ENCODE measurements at places on chromosomes 11 and 22.

- DNase-seq = no peak
Observed at GRCh38 chr11:22347857-22348487, 9.8 kb downstream of the SLC17A6 start.

- no peak for DNase-seq
Observed at GRCh38 chr22:25823276-25823675, 81.3 kb downstream of the MYO18B start.

GRCh38 chr11:44138286-44138685 lies 42.8 kb downstream of the EXT2 start:
- DNase-seq = no peak

DNA sequence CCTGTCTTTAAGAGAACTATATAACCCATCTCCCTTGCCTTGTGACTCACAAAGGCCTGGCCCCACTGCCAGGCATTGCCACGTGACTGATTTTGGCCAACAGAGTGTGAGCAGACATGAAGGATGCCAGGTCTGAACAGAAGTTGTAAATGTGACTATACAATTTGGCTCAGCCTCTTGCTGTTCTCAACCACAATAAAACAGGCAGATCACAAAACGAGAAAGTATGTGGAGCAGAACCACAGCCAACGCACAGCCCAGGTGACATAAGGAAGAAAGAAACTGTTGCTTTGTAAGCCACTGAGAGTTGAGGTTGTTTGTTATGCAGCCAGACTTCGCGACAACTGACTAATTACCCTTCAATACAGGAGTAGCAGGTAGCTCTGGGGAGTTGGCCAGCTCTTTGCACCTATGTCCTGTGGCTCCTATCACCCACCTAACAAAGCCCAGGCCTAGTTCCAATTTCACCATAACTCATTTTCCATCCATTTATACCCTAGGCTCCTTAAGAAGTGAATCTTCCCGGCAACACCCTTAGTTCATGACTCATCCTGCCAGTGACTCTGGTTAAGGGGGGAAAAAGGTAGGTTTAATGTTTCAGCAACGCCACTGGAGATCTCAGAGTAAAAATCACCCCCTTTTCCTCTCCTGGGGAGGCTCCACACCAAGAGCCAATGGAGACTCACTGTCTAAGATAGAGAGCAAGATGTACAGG lies 53.7 kb downstream of the GALNT18 start:
- DNase-seq = no peak

GRCh38 chr11:65236194-65237059 lies 25.3 kb upstream of the POLA2 start:
- no peak for DNase-seq

- no peak for DNase-seq
Observed at GRCh38 chr11:110294509-110294908, 1.9 kb downstream of the RDX start.

GRCh38 chr22:27800250-27801201 lies 1.0 kb downstream of the MN1 start:
- no peak for DNase-seq

DNA sequence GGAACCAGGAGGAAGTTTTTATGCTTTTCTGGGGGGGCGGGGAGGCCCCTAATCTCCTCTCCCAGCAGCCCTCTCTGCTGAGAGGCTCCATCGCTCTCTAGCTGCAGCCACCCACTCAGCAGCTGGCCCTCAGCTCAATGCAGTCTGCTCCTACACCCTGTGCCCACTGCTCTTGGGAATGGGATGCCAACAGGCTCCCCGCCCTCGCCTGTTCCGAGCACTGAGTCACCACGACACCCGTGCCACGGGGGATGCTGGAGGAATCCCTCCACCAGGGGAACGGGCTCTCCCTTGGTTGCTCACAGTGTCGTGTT lies 23.5 kb upstream of the SUSD2 start:
- DNase-seq = no peak

GRCh38 chr11:63719987-63720386 lies 38.7 kb downstream of the RTN3 start:
- no peak for DNase-seq

GRCh38 chr11:111570796-111571195 lies 30.3 kb downstream of the LAYN start:
- no peak for DNase-seq

DNA sequence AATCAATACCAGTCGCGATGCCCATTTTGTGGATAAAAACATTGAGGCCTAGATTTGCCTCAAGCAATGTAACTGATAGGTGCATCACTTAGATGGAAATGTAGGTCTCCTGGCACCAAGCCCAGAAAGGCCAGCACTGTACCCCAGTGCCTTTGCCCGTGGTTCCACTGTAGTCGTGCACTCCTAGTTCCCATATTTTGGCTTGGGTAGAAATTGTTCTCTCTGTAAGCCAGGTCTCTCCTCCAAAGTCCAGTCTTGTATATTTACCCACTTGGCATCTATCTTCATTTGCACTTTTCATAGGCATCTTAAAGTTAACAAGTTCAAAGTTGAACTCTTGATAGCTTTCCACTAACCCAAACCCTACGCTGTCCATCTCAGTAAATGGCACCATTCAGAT lies 41.6 kb upstream of the DMC1 start:
- DNase-seq = no peak

- DNase-seq = peak; percentile 58
Observed at GRCh38 chr11:46492532-46492931, 101.0 kb upstream of the CHRM4 start.

DNA sequence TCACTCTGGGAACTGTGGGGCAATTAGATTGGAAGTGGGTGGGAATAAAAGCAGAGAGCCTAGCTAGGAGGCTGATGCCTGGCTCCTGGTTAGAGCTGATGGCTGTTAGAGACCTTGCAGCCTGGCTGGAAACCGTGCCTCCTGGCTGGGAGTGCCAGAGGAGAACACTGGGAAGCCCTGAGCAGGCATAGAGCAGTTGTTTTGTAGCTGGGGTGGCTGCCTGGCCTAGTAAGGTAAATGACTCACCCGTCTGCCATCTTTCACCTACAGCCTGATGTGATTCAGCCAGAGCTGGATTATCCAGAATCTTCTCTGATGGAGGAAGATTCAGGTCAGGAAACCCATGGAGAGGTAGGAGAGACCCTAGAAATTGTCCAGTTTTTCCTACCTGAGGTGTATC lies 6.1 kb downstream of the UQCR10 start:
- DNase-seq = no peak

- DNase-seq = no peak
Observed at GRCh38 chr11:78039919-78040671, 17.0 kb upstream of the KCTD14 start.

GRCh38 chr11:33892906-33893594 lies 1.2 kb upstream of the LMO2 start:
- no peak for DNase-seq

DNA sequence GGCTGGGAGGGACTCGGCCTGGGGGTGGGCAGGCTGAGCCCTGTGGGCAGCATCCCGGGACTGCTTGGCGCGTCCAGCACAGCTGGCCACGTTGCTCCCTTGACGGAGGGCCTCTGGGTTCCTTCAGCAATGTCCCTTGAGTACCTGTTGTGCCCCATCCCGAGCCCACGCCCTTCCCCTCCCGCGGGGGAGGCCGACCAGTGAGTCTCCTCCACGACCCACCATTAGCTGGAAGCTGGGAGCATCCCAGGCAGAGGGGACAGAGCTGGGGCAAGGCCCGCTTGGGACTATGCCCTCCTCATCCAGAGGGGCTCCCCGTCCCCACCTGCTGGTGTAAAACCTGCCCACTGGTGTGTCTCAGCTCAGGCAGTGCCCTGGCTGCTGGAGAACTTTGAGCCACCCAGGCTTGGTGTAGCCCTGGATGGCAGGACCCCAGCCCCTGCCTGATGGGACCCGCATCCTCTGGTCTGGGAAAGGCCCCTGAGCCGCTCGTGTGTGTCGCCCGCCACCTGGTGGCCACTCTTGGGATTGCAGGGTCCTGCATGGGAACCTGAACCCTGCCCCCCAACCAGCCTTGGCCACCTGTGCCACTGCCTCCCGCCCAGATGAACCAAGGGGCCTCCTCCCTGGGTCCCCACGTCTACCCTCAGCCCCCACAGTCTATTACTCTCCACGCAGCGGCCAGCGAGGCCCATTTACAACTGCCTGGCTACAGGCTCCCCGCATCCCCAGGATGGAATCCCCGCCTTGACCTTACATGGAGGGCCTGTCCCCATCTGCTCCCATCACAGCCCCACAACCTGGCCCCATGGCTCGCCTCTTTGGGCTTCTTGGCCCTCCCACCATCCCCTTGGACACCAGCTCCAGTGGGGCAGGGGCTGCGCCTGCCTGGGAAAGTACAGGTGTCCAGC lies 16.6 kb upstream of the ARHGAP8 start:
- DNase-seq = no peak

DNA sequence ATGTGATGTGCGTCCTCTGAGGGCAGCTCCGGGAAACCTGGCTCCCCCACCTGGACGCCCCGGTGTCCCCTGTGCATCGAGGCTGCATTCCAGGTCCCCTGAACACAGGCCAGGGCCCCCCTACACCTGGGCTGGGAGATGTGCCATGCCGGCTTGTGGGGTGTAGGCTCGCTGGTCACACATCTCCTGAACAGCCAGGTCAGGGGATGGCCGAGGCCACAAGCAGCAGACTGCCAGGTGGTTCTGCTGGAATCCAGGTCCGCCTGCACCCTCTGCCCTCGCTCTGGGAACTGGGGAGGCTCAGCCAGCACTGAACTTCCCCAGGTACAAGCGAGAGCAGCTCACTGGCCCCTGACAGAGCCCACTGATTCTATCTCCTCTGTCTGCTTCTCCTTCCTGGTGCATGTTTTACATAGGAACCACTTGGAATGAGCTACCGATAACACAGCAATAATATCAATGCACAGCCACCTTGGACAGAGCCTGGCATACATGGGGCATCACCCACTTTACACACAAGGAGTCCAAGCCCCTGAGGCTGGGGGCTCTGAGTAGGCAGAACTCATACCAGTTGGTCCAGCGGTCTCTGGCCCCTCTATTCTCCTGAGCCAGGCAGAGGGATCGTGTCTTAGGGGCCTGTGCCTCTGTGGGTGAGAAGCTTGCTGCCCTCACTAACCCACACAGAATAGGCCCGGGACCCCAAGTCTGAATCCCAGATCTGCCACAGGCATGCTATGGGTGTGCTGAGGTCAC lies 46.8 kb downstream of the TBX1 start:
- no peak for DNase-seq
